ENCODE measurements at places on chromosomes 3 and 15. TPM values are rescaled to one million over a fixed set of nuclear protein-coding genes. Genes with fewer than 3 reads are reported as not detected.

The ATP1B3 gene
- total RNA-seq = 68.4 TPM

The EDC3 gene
- total RNA-seq = 11.3 TPM

The RBP2 gene
- not detected for total RNA-seq

The SCG5 gene
- 16.7 TPM for total RNA-seq

The IDH2 gene
- total RNA-seq = 28.6 TPM

The CPNE9 gene
- not detected for total RNA-seq

The CMTM8 gene
- 1.1 TPM for total RNA-seq

The PLIN1 gene
- total RNA-seq = 0.41 TPM

The TMED3 gene
- total RNA-seq = 45.1 TPM

The LMAN1L gene
- not detected for total RNA-seq

The RLBP1 gene
- total RNA-seq = not detected

The SLC28A2 gene
- total RNA-seq = not detected

The ITPKA gene
- 1.8 TPM for total RNA-seq

The OR4M2 gene
- not detected for total RNA-seq

The RPL4 gene
- 4,222 TPM for total RNA-seq

The SLC6A1 gene
- not detected for total RNA-seq

The GPR171 gene
- not detected for total RNA-seq

The NR2E3 gene
- 0.63 TPM for total RNA-seq

The KIAA1143 gene
- total RNA-seq = 33.1 TPM

The B4GALT4 gene
- 22.4 TPM for total RNA-seq

The MKRN3 gene
- total RNA-seq = 0.65 TPM
